ENCODE measurements at places on chromosomes 4 and X.

- peaks cover 3% of the 10 kb centered on the region for H3K4me1 ChIP-seq
- no peaks in the 10 kb centered on the region for H3K36me3 ChIP-seq
- H3K4me3 ChIP-seq: no peak overlapping the region
Measured at GRCh38 chr4:7788193-7788592, 151.5 kb downstream of the AFAP1 start.

DNA sequence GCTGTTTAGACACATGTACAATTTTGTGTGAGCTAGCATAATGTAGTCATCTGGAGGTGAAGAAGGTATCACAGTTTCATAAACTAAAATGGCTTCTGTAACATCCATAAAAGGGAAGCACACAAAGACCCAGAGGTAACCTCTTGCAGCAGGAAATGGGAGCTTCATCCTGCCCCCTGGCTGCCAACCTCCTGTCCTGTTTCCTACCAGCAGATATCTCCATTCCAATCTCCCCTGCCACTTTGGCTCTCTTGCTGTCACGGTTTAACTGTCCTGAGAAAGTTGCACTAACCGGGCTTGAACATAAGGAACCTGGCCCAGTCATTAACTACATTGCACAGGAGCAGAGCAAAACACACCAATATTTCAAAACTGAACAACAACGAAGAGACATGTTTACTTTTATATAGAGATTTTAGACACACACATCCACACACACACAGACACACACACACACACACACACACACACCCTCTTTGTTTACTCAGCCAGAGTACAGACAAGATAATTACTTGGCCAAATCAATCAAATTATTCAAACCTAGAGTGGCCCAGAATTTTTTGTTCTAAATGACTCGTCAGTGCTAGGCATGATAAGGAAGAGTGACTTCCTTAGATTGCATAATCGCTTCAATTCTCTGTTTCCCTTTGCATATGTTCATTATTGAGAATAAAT is 24.2 kb downstream of the MID2 start:
- H3K27ac ChIP-seq: no peak overlapping the region
- H3K36me3 ChIP-seq: peaks cover 2% of the 10 kb centered on the region
- DNase-seq: no peak
- no peaks in the 10 kb centered on the region for H3K27me3 ChIP-seq
- H3K4me1 ChIP-seq: peaks cover 4% of the 10 kb centered on the region
- no peak overlapping the region for H3K4me3 ChIP-seq

- no peaks in the 10 kb centered on the region for H3K27me3 ChIP-seq
- H3K27ac ChIP-seq: no peak overlapping the region
- H3K4me3 ChIP-seq: no peak overlapping the region
- H3K4me1 ChIP-seq: no peaks in the 10 kb centered on the region
- no peak for DNase-seq
- H3K36me3 ChIP-seq: no peaks in the 10 kb centered on the region
Measured at GRCh38 chr4:135277980-135278315, 1076.4 kb upstream of the PABPC4L start.

- H3K27me3 ChIP-seq: no peaks in the 10 kb centered on the region
- DNase-seq: peak; percentile 29
- H3K4me3 ChIP-seq: no peak overlapping the region
- peaks cover 3% of the 10 kb centered on the region for H3K36me3 ChIP-seq
- H3K4me1 ChIP-seq: peaks cover 9% of the 10 kb centered on the region
Measured at GRCh38 chrX:103211012-103211715, 3.7 kb upstream of the BEX4 start.

DNA sequence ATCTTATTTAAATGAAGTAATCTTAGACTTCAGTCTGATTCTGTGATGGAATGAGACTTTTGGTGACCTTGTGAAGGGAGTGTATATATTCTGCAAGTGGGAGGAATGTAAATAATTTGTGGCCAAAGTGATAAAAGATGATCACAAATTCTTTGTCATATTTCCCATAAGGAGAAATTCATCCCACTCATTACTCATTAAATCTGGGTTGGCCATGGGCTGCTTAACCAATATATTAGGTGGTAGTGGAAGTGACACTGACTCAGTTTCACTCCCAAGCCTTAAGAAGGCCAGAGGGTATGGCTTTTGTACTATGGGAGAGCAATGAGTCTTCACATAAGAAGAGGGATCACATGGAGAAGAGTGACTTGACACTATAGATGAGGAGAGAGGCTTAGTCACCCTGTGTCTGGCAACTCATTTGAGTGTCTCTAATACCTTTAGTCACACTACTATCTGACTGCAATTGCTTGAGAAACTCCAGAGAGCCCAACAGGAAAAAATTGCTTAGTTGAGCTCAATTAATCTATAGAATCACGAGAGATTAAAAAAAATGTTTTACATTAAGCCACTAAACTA is 408.2 kb upstream of the PITX2 start:
- no peak for DNase-seq
- no peaks in the 10 kb centered on the region for H3K36me3 ChIP-seq
- no peaks in the 10 kb centered on the region for H3K4me1 ChIP-seq
- no peaks in the 10 kb centered on the region for H3K27me3 ChIP-seq
- no peak overlapping the region for H3K27ac ChIP-seq

- no peak overlapping the region for H3K4me3 ChIP-seq
- H3K27ac ChIP-seq: no peak overlapping the region
- no peaks in the 10 kb centered on the region for H3K4me1 ChIP-seq
- no peaks in the 10 kb centered on the region for H3K27me3 ChIP-seq
Measured at GRCh38 chrX:38206542-38206941, 14.1 kb downstream of the SRPX start.

GRCh38 chr4:41212616-41213203 is 1.6 kb downstream of the APBB2 start:
- H3K4me1 ChIP-seq: peaks cover 29% of the 10 kb centered on the region
- DNase-seq: no peak
- peak overlapping the region; percentile 14 for H3K4me3 ChIP-seq
- H3K27me3 ChIP-seq: peaks cover 61% of the 10 kb centered on the region
- H3K36me3 ChIP-seq: no peaks in the 10 kb centered on the region

DNA sequence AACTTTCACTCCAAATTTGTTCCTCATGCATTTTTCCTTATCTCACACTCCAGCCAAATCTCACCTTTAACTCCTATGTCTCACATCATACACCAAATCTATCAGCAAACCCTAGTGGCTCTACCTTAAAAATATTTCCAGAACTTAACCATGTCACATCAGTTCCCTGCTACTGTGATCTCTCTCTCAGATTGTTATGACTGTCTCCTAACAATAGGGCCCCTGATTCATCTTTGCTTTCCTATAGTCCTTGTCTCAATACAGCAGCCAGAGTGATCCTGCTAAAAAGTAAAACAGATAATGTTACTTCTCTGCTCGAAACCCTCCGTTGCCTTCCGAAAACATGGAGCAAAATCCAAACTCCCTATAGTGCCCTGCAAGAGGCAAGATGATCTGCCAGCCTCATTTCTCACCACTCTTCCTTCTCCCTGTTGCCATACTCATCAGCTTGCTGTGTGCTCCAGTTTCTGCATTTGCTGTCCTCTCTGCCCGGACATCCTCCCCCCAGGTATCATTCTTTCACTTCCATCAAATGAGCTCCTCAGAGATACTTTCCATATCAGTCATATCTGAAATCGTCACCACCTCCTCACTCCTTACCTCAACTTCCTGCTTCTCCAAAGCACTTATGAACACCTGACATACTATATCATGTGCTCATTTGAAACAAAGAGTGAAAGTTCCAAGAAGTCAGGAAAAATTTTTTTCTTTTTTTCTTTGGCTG is 293.4 kb upstream of the NR3C2 start:
- H3K27me3 ChIP-seq: no peaks in the 10 kb centered on the region
- H3K36me3 ChIP-seq: no peaks in the 10 kb centered on the region
- no peak overlapping the region for H3K4me3 ChIP-seq
- no peak overlapping the region for H3K27ac ChIP-seq

GRCh38 chrX:80512924-80513323 is 92.7 kb downstream of the TENT5D start:
- H3K27ac ChIP-seq: no peak overlapping the region
- DNase-seq: no peak
- H3K36me3 ChIP-seq: no peaks in the 10 kb centered on the region
- no peaks in the 10 kb centered on the region for H3K27me3 ChIP-seq
- H3K4me1 ChIP-seq: no peaks in the 10 kb centered on the region

DNA sequence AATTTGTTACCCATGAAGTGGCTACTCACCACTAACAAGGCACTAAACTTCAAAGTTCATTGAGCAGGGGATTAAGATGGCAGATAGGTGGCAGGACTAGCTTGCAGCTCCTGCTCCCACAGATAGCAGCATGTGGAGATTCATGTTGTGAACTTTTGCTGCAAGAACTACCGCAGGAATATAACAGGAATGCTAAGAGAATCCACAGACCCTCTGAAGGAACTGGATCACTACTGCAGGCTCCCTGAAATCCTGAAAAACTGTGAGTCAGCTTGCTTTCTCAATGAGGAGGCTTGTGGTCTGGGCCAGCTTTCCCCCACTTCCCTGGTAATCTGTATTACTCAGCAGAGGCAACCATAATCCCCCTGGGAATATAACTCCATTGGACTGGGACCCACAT is 118.5 kb upstream of the VCX2 start:
- no peaks in the 10 kb centered on the region for H3K27me3 ChIP-seq
- no peaks in the 10 kb centered on the region for H3K4me1 ChIP-seq
- H3K36me3 ChIP-seq: no peaks in the 10 kb centered on the region
- H3K4me3 ChIP-seq: no peak overlapping the region
- no peak overlapping the region for H3K27ac ChIP-seq
- no peak for DNase-seq

DNA sequence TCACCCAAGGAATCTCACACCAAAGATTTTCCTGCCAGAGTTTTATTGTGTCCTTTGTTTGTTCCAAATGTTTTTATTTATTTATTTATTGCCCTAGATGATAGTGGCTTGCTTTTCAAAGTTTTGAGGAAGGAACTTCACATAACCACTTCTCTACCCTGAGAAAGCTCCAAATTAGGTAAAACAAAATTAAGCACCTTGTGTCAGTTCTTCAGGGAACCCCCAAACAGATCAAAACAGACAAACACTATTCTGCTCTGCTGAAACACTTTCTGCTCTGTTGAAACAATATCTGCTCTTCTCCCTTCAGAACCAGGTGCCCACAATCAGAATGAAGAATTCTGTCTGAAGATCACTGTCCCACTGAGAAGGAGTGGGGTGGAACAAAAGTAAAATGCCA is 16.5 kb upstream of the CYBB start:
- peaks cover 13% of the 10 kb centered on the region for H3K4me1 ChIP-seq
- H3K4me3 ChIP-seq: no peak overlapping the region
- H3K27me3 ChIP-seq: no peaks in the 10 kb centered on the region
- H3K36me3 ChIP-seq: peaks cover 1% of the 10 kb centered on the region
